ENCODE measurements at places on chromosomes 3 and 15. TPM values are rescaled to one million over a fixed set of nuclear protein-coding genes. Genes with fewer than 3 reads are reported as not detected.

The ALPK3 gene
- 0.05 TPM for total RNA-seq

The GTPBP8 gene
- 10.8 TPM for total RNA-seq

The CCDC39 gene
- total RNA-seq, result 0.43 TPM

The CLDN16 gene
- 3.6 TPM for total RNA-seq

The C3orf70 gene
- total RNA-seq, result 0.05 TPM

The SYNM gene
- 1.4 TPM for total RNA-seq

The CLEC3B gene
- not detected for total RNA-seq

The WNT5A gene
- total RNA-seq, result 1.1 TPM

The HESX1 gene
- 2.7 TPM for total RNA-seq

The DGKG gene
- 4.7 TPM for total RNA-seq

The SEMA3F gene
- 0.45 TPM for total RNA-seq

The TUSC7 gene
- not detected for total RNA-seq

The SOX14 gene
- not detected for total RNA-seq

The KNSTRN gene
- total RNA-seq, result 39.4 TPM

The GOLGA8G gene
- not detected for total RNA-seq

The ITPKA gene
- total RNA-seq, result 0.64 TPM

The SLC22A13 gene
- not detected for total RNA-seq

The TERC gene
- total RNA-seq, result 13.7 TPM

The IMPG2 gene
- total RNA-seq, result 0.11 TPM

The GOLGA8M gene
- total RNA-seq, result not detected

The ASTE1 gene
- 6.0 TPM for total RNA-seq

The ADAMTS7 gene
- 0.28 TPM for total RNA-seq

The SLC38A3 gene
- total RNA-seq, result not detected

The DIS3L gene
- total RNA-seq, result 22.8 TPM

The CYP8B1 gene
- total RNA-seq, result 0.08 TPM

The GOLGA8K gene
- not detected for total RNA-seq

The ST6GAL1 gene
- 220 TPM for total RNA-seq

The KLHL18 gene
- 51.5 TPM for total RNA-seq

The RBP2 gene
- not detected for total RNA-seq

The C3orf22 gene
- total RNA-seq, result not detected

The DUOXA2 gene
- total RNA-seq, result not detected

The WDR72 gene
- total RNA-seq, result 0.03 TPM

The ADCY5 gene
- total RNA-seq, result not detected

The GPR27 gene
- not detected for total RNA-seq

The TEX9 gene
- 75.2 TPM for total RNA-seq

The IFT122 gene
- total RNA-seq, result 12.9 TPM

The DUOXA1 gene
- 0.08 TPM for total RNA-seq

The SLC12A1 gene
- total RNA-seq, result not detected

The GPR160 gene
- total RNA-seq, result 24.6 TPM

The ACOX2 gene
- total RNA-seq, result 0.16 TPM

The CCDC33 gene
- total RNA-seq, result 4.1 TPM

The SLC25A36 gene
- total RNA-seq, result 53.8 TPM

The C3orf20 gene
- 1.6 TPM for total RNA-seq

The FBXO40 gene
- total RNA-seq, result not detected
